A549 treated with ZK216348 at 1 μM for 4 hours (cell line): ENCODE measurements at places on chromosomes 12 and 14. TPM values are rescaled to one million over a fixed set of nuclear protein-coding genes. Genes with fewer than 3 reads are reported as not detected.

The B3GNT4 gene
- total RNA-seq = 0.59 to 1.7 TPM (median 0.70 TPM) in 5 replicates

The TTC9 gene
- total RNA-seq = 2.3 to 3.0 TPM (median 2.8 TPM) in 5 replicates

The PLEKHA5 gene
- 6.1 to 9.8 TPM (median 6.9 TPM) in 5 replicates for total RNA-seq

The ASIC1 gene
- total RNA-seq = 3.8 to 7.6 TPM (median 6.0 TPM) in 5 replicates

The PLEKHG7 gene
- total RNA-seq = not detected in 5 replicates

The SRRM4 gene
- not detected in 5 replicates for total RNA-seq

The PAH gene
- total RNA-seq = not detected in 5 replicates

The LRCOL1 gene
- total RNA-seq = not detected in 5 replicates

The NKX2-1 gene
- 0.11 TPM in 1 of 5 replicates, not detected in the others for total RNA-seq

The PPP1R36 gene
- 0.20 to 0.79 TPM (median 0.56 TPM) in 3 of 5 replicates, not detected in the others for total RNA-seq

The CPNE8 gene
- total RNA-seq = 6.8 to 13.7 TPM (median 11.3 TPM) in 5 replicates

The ATP6V1D gene
- 74.1 to 132 TPM (median 76.2 TPM) in 5 replicates for total RNA-seq

The PPP1CC gene
- total RNA-seq = 135 to 161 TPM (median 152 TPM) in 5 replicates

The PRH2 gene
- total RNA-seq = not detected in 5 replicates

The CPNE6 gene
- total RNA-seq = not detected in 5 replicates

The NINJ2 gene
- 0.38 to 0.66 TPM (median 0.57 TPM) in 3 of 5 replicates, not detected in the others for total RNA-seq

The MYH6 gene
- 0.02 TPM in 1 of 5 replicates, not detected in the others for total RNA-seq

The IPO4 gene
- 51.4 to 91.8 TPM (median 77.1 TPM) in 5 replicates for total RNA-seq

The PDE3A gene
- total RNA-seq = 1.8 to 4.4 TPM (median 3.5 TPM) in 5 replicates

The TTC5 gene
- 19.3 to 28.8 TPM (median 20.3 TPM) in 5 replicates for total RNA-seq

The CATSPERB gene
- not detected in 5 replicates for total RNA-seq

The TPH2 gene
- total RNA-seq = 0.20 TPM in 1 of 5 replicates, not detected in the others

The SLC41A2 gene
- 18.7 to 26.6 TPM (median 22.2 TPM) in 5 replicates for total RNA-seq
